ENCODE measurements at places on chromosomes 3 and 15. TPM values are rescaled to one million over a fixed set of nuclear protein-coding genes. Genes with fewer than 3 reads are reported as not detected.

GRCh38 chr3:45064512-45065372, 38.6 kb downstream of the CLEC3B start:
- H3K4me1 ChIP-seq = peaks cover 6% of the 10 kb centered on the region
- H3K36me3 ChIP-seq = no peaks in the 10 kb centered on the region
- H3K4me3 ChIP-seq = no peak overlapping the region
- no peak overlapping the region for H3K27ac ChIP-seq
- no peak for DNase-seq

- H3K27ac ChIP-seq = peak overlapping the region; percentile 43
- H3K36me3 ChIP-seq = no peaks in the 10 kb centered on the region
- no peak for DNase-seq
- H3K4me1 ChIP-seq = peaks cover 18% of the 10 kb centered on the region
- no peaks in the 10 kb centered on the region for H3K27me3 ChIP-seq
Measured at GRCh38 chr3:195803289-195803908, 8.3 kb downstream of the MUC4 start.

DNA sequence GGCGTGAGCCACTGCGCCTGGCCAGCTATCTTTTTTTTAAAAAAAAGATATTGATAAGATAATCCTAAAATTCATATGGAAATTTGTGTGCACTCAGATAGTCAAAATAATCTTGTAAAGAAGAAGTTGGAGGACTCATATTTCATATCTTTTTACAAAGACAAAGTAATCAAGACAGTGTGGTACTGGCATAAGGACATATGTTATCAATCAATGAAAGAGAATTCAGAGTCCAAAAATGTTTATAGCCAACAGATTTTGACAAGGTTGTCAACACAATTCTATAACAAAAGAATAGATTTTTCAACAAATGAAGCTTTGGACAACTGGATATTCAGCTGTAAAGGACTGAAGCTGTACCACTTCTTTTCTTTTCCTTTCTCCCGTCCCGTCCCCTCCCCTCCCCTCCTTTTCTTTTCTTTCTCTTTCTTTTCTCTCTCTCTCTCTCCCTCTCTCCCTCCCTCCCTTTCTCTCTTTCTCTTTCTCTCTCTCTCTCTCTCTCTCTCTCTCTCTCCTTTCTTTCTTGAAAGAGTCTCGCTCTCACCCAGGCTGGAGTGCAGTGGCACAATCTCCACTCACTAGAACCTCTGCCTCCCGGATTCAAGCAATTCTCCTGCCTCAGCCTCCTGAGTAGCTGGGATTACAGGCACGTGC, 126.8 kb downstream of the GSK3B start:
- no peak overlapping the region for H3K4me3 ChIP-seq
- no peak for DNase-seq
- H3K27ac ChIP-seq = no peak overlapping the region
- no peaks in the 10 kb centered on the region for H3K4me1 ChIP-seq
- no peaks in the 10 kb centered on the region for H3K27me3 ChIP-seq

DNA sequence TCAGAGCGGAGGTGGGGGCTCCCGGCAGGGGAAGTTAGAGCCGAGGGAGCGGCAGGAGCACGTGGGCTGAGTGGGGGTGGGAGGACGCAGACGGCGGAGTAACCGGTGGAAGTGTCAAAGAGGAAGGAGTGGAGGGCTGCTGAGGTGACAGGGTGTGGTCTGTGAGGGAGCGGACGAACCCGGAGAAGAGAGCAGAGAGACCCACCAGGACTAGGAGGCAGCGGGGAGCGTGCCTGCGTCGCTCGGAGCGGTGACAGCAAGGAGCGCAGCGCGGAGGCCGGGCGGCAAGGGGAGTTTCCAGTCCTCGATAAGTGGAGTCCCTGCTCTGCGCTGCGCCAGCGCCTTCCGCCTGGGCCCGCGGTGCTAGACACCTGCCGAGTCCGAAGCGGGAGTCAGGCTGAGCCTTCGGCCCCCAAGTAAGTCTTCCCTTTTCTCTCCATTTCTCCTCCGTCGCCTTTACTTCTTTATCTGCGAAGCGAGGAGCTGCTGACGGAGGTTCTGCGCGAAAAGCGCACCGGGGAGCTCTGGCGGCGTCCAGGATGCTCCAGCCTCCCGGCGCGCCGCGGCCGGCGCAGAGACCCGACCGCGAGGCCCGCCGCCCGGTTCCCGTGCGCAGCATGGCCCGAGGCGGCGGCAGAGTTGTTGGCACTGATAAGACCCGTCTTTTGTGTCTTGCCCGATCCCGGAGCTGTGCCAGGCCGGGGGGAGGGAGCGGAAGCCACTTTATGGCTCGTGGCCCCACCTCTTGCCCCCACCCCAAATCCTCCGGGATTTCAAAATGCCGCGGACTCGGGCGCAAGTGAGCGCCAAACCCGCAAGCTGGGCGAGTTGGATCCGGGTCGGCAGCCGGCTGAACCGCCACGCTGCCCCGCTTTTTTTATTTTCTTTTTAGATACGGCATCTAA, 533.0 kb upstream of the SEMA6D start:
- H3K27ac ChIP-seq = no peak overlapping the region
- no peak for DNase-seq
- peak overlapping the region; percentile 51 for H3K4me3 ChIP-seq
- peaks cover 4% of the 10 kb centered on the region for H3K27me3 ChIP-seq

- H3K27ac ChIP-seq = peak overlapping the region; percentile 87
- H3K27me3 ChIP-seq = no peaks in the 10 kb centered on the region
- peaks cover 67% of the 10 kb centered on the region for H3K4me1 ChIP-seq
- H3K4me3 ChIP-seq = peak overlapping the region; percentile 5
Measured at GRCh38 chr15:85581495-85581894, 201.1 kb downstream of the AKAP13 start.

DNA sequence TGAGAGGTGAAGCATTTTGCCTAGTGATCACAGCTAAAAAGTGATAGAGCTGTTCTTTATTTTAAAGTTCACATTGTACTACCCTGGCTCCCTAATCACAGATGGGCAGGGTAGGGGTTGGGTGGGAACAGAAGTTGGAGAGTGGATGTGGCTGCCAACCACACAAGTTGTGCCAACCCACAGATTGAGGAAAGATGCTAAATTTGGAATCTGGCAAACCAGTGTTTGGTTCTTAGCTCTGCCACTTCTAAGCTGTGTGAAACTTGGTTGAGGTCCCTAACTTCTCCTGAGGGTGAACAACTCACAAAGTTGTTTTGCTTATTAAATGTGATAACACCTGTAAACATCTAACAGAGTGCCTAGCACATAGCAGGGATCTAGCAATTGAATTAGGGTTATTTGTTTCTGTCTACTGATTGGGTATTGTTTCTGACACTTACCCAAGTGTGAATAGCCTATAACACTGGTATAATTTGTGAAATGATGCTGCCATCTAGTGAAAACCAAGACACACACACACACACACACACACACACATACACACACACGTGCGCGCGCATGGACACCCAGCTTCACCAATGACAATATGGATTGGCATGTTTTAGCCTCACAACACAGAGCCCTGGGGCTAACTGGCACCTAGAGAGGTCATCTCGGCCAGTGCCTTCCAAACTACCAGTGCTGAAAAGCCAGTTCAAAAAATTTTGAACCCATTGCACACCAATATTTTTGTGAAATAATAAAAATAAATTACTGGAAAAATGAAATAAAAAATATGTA, 25.3 kb downstream of the ADGRG7 start:
- H3K27ac ChIP-seq = no peak overlapping the region
- no peaks in the 10 kb centered on the region for H3K27me3 ChIP-seq
- H3K4me3 ChIP-seq = no peak overlapping the region
- H3K4me1 ChIP-seq = no peaks in the 10 kb centered on the region

GRCh38 chr3:149468504-149469212, 5.8 kb upstream of the TM4SF4 start:
- H3K27ac ChIP-seq = no peak overlapping the region
- no peak overlapping the region for H3K4me3 ChIP-seq
- H3K4me1 ChIP-seq = peaks cover 7% of the 10 kb centered on the region
- H3K36me3 ChIP-seq = no peaks in the 10 kb centered on the region

DNA sequence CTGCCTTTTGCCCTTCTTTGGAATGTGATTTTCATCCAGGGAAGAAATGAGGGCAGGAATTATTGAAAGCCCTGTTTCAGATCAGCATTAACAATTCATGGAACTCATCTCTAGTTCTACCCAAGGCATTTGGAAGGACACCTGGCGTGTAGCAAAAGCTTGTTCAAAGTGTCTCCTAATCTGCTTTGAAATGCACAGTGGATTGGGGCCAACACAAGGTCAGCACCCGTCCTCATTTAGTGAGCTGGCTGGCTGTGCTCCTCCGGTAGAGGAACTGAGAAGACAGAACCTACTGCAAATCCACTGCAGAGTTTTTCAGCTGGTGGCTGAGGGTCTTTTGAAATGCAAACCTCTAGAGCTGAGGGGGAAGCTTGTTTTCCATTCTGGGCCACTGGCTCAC, 141.6 kb upstream of the STT3B start:
- DNase-seq = no peak
- H3K36me3 ChIP-seq = no peaks in the 10 kb centered on the region
- H3K27me3 ChIP-seq = no peaks in the 10 kb centered on the region
- no peaks in the 10 kb centered on the region for H3K4me1 ChIP-seq

DNA sequence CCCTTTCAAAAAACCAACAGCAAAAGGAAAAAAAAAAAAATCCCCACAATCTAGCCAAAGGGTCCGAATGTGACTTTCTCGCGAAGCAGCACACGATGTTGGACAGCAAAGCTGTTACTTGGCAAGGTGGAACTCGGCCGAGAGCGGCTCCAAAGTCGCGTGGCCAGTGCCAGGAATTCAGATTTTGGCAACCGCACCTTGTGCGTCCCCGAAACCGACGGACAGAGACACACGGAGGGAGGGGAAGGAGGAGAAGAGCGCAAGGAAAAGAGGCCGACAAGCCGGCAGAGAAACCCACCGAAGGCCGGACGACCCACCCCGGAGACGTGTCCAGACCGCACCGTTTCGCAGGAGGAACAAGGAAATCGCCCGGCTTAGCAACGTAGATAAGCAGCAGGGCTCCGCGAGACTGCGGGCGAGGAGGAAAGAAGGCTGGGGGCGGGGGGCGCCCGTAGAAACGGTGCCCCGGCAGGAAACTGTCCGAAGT, 517.3 kb downstream of the MECOM start:
- no peaks in the 10 kb centered on the region for H3K4me1 ChIP-seq
- H3K27me3 ChIP-seq = peaks cover 4% of the 10 kb centered on the region
- DNase-seq = no peak
- peak overlapping the region; percentile 42 for H3K4me3 ChIP-seq
- H3K27ac ChIP-seq = peak overlapping the region; percentile 61

DNA sequence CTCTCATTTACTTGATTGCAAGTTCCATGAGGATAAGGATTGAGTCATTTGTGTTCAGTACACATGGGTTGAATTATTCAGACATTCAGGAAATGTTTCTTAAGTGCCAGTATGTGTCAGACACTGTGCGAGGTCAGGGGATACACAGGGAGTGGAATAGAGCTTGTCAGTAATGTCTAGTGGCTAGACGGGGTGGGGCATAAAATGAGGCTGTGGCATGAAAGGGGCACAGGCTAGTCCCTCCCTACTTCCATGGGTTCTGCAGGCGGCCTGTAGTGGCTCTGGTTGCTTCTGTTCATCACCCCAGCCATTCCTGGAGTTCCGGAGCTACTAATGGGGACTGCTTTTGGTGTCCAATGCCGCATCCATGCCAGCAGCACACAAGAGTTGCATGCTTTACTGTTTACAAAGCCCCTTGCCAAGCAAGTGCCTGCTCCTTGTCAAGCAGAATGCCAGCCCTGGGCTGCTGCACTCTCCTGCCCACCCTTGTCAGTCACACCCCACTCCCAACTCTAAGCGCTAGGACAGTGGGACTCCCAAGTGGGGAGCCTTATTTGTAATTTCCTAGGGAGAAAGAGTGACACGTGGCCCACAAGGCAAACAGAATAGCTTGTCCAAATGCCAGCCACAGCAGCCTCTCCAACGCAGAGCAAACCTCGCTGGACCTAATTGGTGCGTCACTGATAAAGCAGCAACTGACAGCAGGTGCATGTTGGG, 70.8 kb downstream of the RAB11A start:
- H3K36me3 ChIP-seq = no peaks in the 10 kb centered on the region
- no peaks in the 10 kb centered on the region for H3K4me1 ChIP-seq
- H3K27ac ChIP-seq = no peak overlapping the region
- DNase-seq = no peak
- H3K27me3 ChIP-seq = no peaks in the 10 kb centered on the region
- H3K4me3 ChIP-seq = no peak overlapping the region

DNA sequence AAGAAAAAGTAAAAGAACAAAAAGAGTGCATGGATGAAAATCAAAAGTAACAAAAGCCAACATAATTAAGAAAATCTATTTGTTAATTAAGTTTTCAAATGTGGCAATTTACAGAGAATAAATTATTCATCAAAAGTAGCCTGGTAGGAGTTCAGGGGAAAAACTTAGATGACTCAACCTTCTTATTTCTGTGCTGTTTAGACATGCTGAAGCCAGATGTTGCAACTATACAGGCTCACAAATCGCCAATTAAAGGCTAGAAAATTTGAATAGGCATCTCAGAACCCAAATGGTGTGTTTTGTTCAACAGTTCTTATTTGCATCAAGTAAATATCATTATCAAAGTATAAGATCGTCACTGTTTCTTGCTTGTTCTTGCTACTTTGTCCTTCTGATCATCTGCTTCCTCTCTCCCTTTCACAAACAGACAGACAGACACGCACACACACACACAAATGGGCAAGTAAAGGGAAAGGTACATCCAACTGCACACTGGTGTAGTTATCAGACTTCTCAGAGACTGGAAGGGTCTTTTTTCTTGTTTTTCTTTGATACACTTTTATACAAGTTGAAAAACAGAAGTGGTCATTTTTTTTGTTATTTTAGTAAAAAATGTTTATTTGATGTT, 572.2 kb downstream of the MECOM start:
- peaks cover 9% of the 10 kb centered on the region for H3K4me1 ChIP-seq
- no peak for DNase-seq
- H3K27ac ChIP-seq = no peak overlapping the region
- H3K36me3 ChIP-seq = no peaks in the 10 kb centered on the region
- no peak overlapping the region for H3K4me3 ChIP-seq

DNA sequence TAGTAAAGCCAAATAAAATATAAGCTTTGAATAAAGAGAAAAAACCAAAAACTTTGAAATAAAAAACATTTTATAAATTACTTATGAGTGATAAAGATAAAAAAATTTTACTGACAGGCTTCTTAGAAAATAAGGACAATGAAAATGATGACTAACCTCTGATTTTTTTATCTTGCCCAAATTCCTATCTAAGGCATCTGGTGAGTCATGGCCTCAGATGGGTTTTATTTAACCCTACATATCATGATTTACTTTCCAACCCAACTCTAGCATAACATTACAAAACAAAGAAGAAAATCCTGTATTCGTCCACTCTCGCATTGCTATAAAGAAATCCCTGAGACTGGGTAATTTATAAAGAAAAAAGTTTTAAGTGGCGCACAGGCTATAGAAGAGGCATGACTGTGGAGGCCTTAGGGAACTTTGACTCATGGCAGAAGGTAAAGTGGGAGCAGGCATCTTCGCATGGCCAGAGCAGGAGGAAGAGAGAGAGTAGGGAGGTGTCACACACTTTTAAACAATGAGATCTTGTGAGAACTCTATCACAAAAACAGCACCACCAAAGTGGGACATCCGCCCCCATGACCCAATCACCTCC, 152.1 kb downstream of the NEK10 start:
- H3K4me1 ChIP-seq = no peaks in the 10 kb centered on the region
- H3K4me3 ChIP-seq = no peak overlapping the region
- no peaks in the 10 kb centered on the region for H3K27me3 ChIP-seq
- H3K27ac ChIP-seq = no peak overlapping the region
- no peak for DNase-seq

GRCh38 chr3:157463816-157464215, 27.2 kb downstream of the PTX3 start:
- H3K27me3 ChIP-seq = no peaks in the 10 kb centered on the region
- H3K36me3 ChIP-seq = no peaks in the 10 kb centered on the region
- H3K4me3 ChIP-seq = no peak overlapping the region
- H3K27ac ChIP-seq = no peak overlapping the region
- no peaks in the 10 kb centered on the region for H3K4me1 ChIP-seq
- DNase-seq = no peak

The GOLGA8G gene
- total RNA-seq = not detected

The CELSR3 gene
- total RNA-seq = 2.2 TPM

The ATP8B4 gene
- total RNA-seq = 9.8 TPM

The ITIH3 gene
- 7.6 TPM for total RNA-seq

The IMPG2 gene
- 0.25 TPM for total RNA-seq

Measured in vagina (tissue), 2 donors.